GM18507 (cell line): ENCODE measurements at places on chromosomes 4 and X.
A peak's percentile ranks its signal among the peaks of the same experiment; 100 is the strongest.

GRCh38 chr4:88353324-88353723 lies 25.3 kb upstream of the HERC6 start:
- no peak for DNase-seq

DNA sequence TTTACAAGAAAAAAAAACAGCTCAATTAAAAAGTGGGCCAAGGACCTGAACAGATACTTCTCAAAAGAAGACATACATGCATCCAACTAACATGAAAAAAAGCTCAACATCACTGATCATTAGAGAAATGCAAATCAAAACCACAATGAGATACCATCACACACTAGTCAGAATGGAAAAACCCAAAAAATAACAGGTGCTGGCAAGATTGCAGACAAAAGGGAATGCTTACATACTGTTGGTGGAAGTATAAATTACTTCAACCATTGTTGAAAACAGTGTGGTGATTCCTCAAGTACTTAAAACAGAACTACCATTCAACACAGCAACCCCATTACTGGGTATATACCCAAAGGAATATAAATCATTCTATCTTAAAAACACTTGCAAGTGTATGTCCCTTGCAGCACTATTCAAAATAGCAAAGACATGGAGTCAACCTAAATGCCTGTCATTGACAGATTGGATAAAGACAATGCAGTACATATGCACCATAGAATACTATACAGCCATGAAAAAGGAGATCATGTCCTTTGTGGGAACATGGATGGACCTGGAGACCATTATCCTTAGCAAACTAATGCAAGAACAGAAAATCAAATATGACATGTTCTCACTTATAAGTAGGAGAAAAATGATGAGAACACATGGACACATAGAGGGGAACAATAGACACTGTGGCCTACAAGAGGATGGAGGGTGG lies 97.6 kb downstream of the RAB28 start:
- no peak for DNase-seq

GRCh38 chr4:52752936-52753335 lies 1.7 kb upstream of the ERVMER34-1 start:
- no peak for DNase-seq

DNA sequence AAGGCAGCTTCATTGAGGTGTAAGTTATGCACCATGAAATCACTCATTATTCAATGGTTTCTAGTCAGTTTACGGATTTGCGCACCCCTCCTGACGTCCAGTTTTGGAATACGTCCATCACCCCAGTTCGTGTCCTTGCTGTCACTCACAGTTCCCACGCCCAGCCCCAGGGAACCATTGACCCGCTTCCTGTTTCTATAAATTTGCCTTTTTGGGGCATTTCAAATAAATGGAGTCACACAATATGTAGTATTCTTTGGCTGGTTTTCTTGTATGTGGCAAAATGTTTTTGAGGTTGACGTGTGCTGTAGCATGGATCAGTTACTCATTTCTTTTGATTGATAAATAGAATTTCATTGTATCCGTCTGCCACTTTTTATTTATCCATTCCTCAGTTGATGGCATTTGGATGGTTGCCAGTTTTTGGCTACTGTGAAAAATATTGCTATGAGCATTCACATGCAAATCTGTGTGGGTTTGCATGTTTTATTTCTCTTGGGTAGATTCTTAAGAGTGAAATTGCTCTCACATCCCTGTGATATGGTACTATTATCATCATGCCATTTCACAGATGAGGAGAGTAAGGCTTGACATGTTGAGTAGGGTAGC lies 18.4 kb upstream of the SORCS2 start:
- DNase-seq, result no peak

DNA sequence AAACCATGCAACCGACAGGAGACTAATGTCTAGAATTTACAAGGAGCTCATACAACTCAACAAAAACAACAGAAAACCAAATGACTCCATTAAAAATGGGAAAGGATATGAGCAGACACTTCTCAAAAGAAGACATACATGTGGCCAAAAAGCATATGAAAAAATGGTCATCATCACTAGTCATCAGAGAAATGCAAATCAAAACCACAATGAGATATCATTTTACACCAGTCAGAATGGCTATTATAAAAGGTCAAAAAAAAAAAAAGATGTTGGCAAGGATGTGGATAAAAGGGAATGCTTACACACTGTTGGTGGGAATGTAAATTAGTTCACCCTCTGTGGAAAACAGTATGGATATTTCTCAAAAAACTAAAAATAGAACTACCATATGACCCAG lies 50.5 kb upstream of the CHRDL1 start:
- no peak for DNase-seq

DNA sequence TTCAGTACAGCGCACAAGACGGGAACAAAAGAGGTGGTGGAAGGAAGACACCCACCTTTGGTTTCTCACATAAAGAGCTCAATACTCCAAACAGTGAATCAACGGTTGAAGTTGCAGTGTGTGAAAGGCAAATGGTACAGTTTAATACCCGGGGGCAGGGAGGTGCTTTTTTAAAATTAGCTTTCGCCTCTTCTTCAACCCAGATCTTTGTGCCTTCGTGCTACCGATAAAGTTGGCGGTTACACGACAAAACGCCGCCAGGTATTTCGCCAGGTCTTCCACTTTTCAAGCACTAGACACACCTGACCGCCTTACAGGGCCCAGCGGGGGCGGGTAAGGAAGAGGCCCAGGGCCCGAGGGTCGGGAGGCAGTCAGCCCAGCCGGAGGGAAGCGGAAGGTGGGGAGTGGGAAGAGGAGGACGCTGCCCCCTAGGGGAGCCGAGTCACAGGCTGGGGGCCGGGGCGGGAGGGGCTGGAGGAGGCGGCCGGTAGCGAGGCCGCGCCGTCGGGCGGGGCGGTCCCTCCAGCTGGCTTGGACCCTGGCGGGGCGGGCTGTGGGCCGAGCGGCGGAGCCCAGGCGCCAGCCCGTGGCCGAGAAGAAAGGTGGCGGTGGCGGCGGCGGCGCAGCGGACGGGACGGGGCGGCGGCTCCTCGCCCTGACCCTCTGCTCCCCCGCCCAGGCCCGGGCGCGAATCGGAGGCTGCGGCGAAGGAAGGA lies 16.0 kb downstream of the UTP3 start:
- DNase-seq, result peak; percentile 53

GRCh38 chr4:89023140-89023539 lies 33.8 kb downstream of the FAM13A start:
- no peak for DNase-seq

- no peak for DNase-seq
Measured at GRCh38 chr4:87498446-87498900, 30.7 kb downstream of the SPARCL1 start.

GRCh38 chr4:165931741-165932140 lies 58.7 kb downstream of the TLL1 start:
- DNase-seq, result no peak

DNA sequence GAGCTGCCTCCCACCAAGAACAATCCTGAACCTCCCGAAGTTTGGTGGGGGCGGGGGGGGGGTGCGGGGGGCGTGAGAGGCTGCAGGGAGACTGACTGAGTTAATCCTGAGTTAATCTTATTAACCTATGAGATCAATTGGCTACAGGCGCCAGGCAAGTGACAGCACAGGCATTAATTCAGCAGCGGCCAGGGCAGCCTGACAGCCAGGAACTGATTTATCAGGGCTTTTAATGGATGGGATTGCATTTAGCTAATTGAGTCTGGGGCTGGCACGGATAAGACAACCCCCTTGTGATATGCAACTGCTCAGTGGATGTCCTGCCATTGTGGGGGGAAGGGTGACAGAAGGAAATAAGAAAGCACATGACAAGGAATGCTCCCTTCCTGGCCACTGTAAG lies 16.3 kb downstream of the RTL5 start:
- DNase-seq, result no peak

- DNase-seq, result no peak
Measured at GRCh38 chr4:100289946-100290345, 99.7 kb upstream of the DDIT4L start.

- no peak for DNase-seq
Measured at GRCh38 chrX:29422034-29422433, 793.3 kb upstream of the MAGEB2 start.

DNA sequence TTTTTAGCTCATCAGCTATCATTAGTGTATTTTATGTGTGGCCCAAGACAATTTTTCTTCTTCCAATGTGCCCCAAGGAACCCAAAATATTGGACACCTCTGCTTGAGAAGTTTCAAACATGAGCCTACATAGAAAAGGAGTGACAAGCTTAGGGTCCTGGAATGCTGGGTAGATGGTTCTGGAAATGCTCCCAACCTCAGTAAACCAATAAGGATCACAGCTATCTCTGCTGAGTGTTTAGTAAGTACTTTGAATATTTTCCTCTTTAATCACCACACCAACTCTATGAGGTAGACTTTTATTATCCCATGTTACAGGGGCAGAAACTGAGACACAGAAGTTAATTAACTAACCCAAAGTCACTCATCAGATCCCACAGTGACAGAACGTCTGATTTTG lies 164.9 kb upstream of the KLF3 start:
- no peak for DNase-seq

GRCh38 chrX:29604381-29604780 lies 611.0 kb upstream of the MAGEB2 start:
- no peak for DNase-seq

DNA sequence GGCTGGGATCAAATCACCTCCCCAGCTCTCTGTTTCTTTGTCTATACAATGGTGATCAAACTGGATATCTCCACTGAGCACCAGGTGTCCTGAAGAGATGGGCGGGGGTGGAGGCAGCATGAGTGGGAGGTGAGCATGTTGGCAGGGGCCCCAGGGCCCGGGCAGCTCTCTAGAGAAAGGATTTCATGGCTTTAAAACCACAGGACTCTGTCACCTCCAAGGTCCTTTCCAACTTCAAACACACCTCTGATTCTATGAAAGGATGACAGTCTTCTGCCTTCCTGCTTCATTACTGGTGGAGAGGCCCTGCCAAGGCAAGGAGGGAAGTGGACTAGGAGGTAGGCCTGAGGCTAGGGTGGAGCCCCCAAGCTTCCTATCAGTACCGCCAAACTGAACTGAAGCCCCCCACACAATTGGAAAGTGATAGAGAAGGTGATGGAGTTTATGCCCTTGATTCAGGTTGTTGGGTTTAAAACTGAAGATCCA lies 38.6 kb downstream of the TRIM2 start:
- DNase-seq, result no peak

- no peak for DNase-seq
Measured at GRCh38 chr4:30811296-30811695, 91.1 kb downstream of the PCDH7 start.

GRCh38 chrX:101655534-101655933 lies 4.1 kb downstream of the ARMCX2 start:
- DNase-seq, result no peak

DNA sequence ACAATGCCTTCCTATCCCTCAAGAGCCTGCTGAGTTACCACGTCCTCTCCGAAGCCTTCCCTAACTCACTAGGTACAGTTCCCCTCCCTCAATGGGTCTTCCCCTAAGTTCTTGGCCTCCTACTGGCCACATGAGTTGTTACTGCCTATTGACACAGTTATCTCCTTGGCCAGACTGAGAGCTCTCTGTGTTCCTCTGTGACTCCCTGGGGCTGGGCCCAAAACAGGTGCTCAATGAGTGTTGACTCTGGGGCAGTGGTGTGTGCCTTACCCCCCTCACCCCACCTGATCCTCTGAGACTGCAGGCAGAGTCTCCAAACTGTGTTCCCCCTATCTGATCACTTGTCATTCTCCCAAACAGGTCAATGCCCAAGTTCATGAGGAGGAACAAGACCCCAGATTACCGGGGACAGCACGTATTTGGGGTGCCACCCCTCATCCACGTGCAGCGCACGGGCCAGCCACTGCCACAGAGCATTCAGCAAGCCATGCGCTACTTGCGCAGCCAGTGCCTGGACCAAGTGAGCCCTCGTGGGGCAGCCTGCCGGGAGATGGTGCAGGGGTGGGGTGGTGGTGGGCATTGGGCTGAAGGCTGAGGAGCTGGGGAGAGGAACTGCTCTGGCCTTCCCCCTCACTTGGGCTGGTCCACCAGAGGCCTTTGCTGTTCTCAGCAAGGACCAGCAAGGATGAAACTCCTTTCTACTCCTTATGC lies 72.6 kb downstream of the STARD8 start:
- no peak for DNase-seq
